ENCODE measurements at places on chromosomes 2 and 18. TPM values are rescaled to one million over a fixed set of nuclear protein-coding genes. Genes with fewer than 3 reads are reported as not detected.
A peak's percentile ranks its signal among the peaks of the same experiment; 100 is the strongest.

The PAX8 gene
- 3.5 TPM for total RNA-seq

- peak; percentile 40 for DNase-seq
Observed at GRCh38 chr2:60556576-60557485, 3.4 kb upstream of the BCL11A start.

DNA sequence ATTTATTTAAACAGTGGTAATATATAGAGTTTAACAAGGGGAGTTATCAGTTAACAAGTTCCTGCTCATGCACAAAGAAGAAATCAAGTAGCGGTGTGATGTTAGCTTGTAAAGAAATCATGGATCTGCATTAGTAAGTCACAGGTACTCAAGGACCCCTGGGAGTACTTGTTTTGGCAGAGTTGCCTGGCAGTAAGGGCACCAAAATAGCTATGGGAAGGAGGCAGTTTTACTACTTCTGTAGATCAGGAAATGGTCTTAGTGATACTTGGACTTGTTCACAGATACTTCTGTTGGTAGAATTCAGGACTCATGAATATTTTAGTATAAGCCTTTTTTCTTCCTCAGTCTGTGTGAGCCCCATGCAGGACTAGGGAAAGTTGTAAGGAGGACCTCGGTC, 107.3 kb upstream of the IL1R2 start:
- DNase-seq: no peak

GRCh38 chr2:235773188-235773928, 279.5 kb downstream of the AGAP1 start:
- DNase-seq: no peak

The CWC22 gene
- 9.5 TPM for total RNA-seq

- DNase-seq: no peak
Observed at GRCh38 chr2:181404472-181404871, 52.7 kb upstream of the ITGA4 start.

DNA sequence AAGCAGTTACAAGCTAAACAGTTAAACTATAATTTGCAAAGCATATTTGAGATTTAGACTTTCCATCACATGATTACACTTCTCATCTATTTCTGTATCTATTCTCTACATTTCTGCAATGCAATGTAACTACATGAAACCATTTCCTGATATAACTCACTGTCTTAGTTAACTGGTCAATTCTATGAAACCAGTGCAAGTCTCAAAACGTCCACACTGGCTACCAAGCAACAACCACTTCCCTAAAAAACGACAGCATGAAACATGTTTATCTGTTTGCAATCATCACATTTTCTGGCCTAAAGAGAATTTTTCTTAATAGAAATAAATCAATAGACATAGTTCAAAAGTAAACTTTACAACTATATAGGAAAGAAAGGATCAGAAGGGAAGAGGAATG, 17.4 kb downstream of the FECH start:
- DNase-seq: no peak

DNA sequence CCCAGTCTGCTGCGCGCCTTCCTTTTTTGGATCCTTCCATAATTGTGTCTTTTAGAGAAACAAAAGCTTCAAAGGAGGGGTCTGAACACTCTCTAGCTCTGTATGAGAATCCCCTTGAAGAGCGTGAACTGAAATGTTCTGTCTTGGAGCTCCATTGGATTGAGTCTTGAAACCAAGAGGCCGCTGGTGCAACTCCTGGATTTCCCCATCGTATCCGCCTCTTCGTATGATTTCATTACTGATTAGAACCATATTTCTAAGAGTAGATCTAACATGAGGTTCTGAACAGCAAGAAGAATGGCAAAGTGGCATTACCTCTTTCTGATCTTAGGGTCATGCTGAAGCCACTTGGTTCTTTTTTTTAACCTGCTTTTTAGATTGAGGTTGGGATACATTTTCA, 31.4 kb upstream of the NRP2 start:
- DNase-seq: no peak

- DNase-seq: no peak
Observed at GRCh38 chr18:77701977-77702376, 452.3 kb downstream of the GALR1 start.

The CYBRD1 gene
- 71.7 TPM for total RNA-seq

The LIMS2 gene
- 156 TPM for total RNA-seq

- peak; percentile 56 for DNase-seq
Observed at GRCh38 chr2:30706534-30707303, 100.5 kb downstream of the CAPN13 start.

GRCh38 chr2:173989160-173989883, 24.1 kb upstream of the SP3 start:
- no peak for DNase-seq

DNA sequence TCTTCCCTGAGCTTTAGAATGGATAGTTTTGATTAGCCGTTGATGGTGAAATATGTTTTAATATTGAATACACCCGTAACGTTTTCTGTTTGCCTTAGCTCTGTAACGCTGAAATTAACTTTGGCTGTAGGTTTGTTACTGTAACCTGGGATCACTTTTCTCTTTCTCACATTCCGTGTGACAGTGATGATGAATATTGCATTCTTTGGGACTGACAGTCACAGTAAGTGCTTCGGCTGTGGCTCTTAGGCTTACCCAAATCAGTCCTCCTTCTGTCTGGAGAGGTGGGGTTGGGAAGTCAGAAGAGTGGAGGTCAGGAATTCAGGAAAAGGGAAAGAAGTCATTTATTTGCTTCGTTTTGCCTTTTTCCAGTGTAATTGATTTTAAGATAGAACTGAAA, 18.0 kb downstream of the RMC1 start:
- DNase-seq: no peak

The MARCHF4 gene
- total RNA-seq: not detected

DNA sequence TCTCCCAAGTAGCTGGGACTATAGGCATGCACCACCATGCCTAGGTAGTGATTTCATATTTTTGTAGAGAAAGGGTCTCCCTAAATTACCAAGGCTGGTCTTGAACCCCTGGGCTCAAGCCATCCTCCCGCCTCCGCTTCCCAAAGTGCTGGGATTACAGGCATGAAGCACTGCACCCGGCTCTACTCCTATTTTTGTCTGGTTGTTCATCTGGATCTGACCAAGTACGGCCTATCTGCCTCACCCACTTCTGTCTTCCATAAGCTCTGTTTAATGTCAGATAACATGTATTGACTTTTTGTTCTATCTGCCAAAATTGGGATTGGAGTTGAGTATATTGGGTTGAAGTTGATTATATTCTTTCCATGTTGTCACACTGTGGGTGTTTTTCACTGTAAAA, 198.4 kb downstream of the AFF3 start:
- DNase-seq: no peak

The WNT10A gene
- 0.52 TPM for total RNA-seq

- DNase-seq: no peak
Observed at GRCh38 chr2:31270131-31270530, 36.2 kb downstream of the EHD3 start.

- DNase-seq: no peak
Observed at GRCh38 chr2:42523341-42523740, 29.6 kb upstream of the KCNG3 start.

- DNase-seq: peak; percentile 48
Observed at GRCh38 chr2:104849618-104850141, 4.2 kb upstream of the POU3F3 start.

Data from upper lobe of left lung (tissue), 6 donors.